Uterine smooth muscle cell (primary cell): ENCODE measurements at places on chromosomes 12 and 14. TPM values are rescaled to one million over a fixed set of nuclear protein-coding genes. Genes with fewer than 3 reads are reported as not detected.

B3GNT4 gene
- 0.11 TPM in 1 of 2 replicates, not detected in the other for total RNA-seq

MYH7 gene
- not detected in 2 replicates for total RNA-seq

EIF2S3B gene
- 1.2 and 12.6 TPM in 2 replicates for total RNA-seq

ASPG gene
- total RNA-seq, result under 0.01 TPM in 1 of 2 replicates, not detected in the other

MYH6 gene
- total RNA-seq, result not detected in 2 replicates

KCNH5 gene
- total RNA-seq, result 0.12 and 0.33 TPM in 2 replicates
